SK-N-SH (cell line): ENCODE measurements at places on chromosomes 13 and 19. TPM values are rescaled to one million over a fixed set of nuclear protein-coding genes. Genes with fewer than 3 reads are reported as not detected.
A peak's percentile ranks its signal among the peaks of the same experiment; 100 is the strongest.

DNA sequence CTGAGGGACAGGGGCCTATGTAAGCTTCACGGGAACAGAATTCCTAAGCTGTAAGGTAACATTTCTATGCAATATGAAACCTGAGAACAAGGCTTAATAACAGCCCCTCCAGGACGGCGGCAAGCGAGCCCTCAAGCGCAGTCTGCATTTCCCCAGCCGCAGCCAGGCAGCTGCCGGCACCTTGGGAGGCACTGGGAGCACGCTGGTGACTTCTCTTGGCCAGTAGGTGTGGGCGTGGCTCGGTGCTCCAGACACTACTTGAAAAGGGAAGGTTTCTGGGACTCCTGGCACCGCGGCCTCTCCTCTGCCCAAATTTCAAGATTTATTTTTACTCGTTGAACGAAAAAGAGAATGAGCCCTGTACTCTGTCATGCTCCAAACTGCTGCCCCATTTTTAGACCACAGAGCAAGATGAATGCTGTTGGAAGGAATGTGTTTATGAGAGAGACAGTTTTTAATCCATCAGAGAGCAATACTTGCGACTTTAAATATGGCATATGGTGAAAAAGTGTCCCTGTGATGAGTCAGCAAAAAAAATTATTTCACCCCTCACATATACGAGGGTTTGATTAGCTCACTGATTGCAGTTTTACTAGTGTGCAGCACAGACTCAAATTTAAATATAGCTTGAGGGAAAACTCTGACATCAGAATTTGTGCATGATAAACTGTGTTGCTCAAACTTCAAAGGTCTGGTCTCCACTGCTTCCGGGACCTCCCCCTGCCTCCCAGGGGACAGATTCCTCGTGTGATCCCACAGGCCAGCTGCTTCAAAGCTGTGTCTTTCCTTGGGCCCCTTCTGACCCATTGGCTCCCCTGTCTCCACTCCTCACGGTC lies 81.2 kb downstream of the COL4A2 start:
- no peaks in the 10 kb centered on the region for H3K36me3 ChIP-seq
- peak; percentile 47 for DNase-seq
- H3K4me1 ChIP-seq = peaks cover 27% of the 10 kb centered on the region
- no peak overlapping the region for H3K4me3 ChIP-seq
- H3K27ac ChIP-seq = no peak overlapping the region

- no peaks in the 10 kb centered on the region for H3K4me1 ChIP-seq
- no peak overlapping the region for H3K27ac ChIP-seq
- no peak overlapping the region for H3K4me3 ChIP-seq
- H3K36me3 ChIP-seq = peaks cover 23% of the 10 kb centered on the region; the same call in 1 of the 2 replicates
Observed at GRCh38 chr19:6751189-6751588, 11.7 kb downstream of the TRIP10 start.

DNA sequence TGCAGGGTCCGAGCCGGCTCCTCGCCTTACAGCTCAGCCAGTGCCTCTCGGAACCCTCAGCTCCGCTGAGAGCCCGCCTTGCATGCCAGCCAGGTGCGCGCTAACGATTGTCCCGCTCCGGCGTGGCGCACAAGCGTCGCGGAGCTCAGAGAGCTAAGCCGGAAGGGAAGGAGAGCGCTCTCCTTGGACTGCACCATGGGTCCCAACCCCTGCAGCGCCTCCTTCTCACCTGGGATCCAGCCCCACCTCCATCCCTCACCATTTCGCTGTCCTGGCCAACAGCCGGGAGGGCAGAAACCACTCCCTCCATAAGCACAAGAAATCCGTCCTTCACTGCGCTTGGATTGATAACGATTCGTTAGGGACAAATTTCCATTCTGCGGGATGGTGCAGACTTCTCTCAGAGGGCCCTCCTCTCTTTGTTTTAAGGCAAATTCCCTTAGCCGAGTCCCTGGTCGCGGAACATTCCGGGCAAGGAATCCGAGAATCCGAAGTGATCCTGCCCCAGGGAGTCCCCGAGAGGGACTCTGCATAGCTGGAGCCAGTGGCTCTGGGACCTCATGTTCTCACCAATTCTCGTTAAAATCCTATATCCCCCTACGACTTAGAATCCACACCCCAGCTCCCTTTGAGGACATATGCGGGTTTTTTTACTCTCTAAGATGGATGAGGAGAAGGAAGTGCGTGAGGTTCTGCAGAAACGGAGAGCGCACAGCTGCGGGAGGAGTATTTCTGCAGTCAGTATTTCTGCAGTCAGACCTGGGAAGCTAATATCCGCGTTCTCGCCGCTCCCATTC lies 2.8 kb downstream of the GSX1 start:
- H3K4me3 ChIP-seq = no peak overlapping the region
- H3K27me3 ChIP-seq = peaks cover 95% of the 10 kb centered on the region
- no peaks in the 10 kb centered on the region for H3K36me3 ChIP-seq
- no peak for DNase-seq
- no peaks in the 10 kb centered on the region; the same call in 1 of the 2 replicates for H3K4me1 ChIP-seq

GRCh38 chr19:51422053-51422448 lies 4.6 kb upstream of the SIGLEC10 start:
- H3K27me3 ChIP-seq = peaks cover 24% of the 10 kb centered on the region
- H3K36me3 ChIP-seq = no peaks in the 10 kb centered on the region
- H3K27ac ChIP-seq = no peak overlapping the region
- H3K4me3 ChIP-seq = no peak overlapping the region
- H3K4me1 ChIP-seq = no peaks in the 10 kb centered on the region
- DNase-seq = peak; percentile 91

- peaks cover 2% of the 10 kb centered on the region; the same call in 1 of the 2 replicates for H3K4me1 ChIP-seq
- DNase-seq = peak; percentile 5
- H3K36me3 ChIP-seq = no peaks in the 10 kb centered on the region
- no peak overlapping the region for H3K4me3 ChIP-seq
- H3K27ac ChIP-seq = no peak overlapping the region
Observed at GRCh38 chr13:114147803-114148520, 15.5 kb upstream of the RASA3 start.

GRCh38 chr13:37365496-37365895 lies 233.1 kb downstream of the POSTN start:
- no peak overlapping the region for H3K4me3 ChIP-seq
- H3K4me1 ChIP-seq = 0 out of 2 replicates have a peak, but pooled peaks cover 7% of the 10 kb centered on the region
- no peaks in the 10 kb centered on the region for H3K36me3 ChIP-seq
- no peak for DNase-seq

- H3K27me3 ChIP-seq = no peaks in the 10 kb centered on the region
- DNase-seq = no peak
- peaks cover 7% of the 10 kb centered on the region for H3K4me1 ChIP-seq
- H3K27ac ChIP-seq = no peak overlapping the region
- H3K36me3 ChIP-seq = no peaks in the 10 kb centered on the region
- H3K4me3 ChIP-seq = no peak overlapping the region
Observed at GRCh38 chr13:50914848-50915247, 5.3 kb downstream of the RNASEH2B start.

- no peaks in the 10 kb centered on the region for H3K36me3 ChIP-seq
- no peak for DNase-seq
- H3K27me3 ChIP-seq = no peaks in the 10 kb centered on the region
- no peaks in the 10 kb centered on the region for H3K4me1 ChIP-seq
Observed at GRCh38 chr13:58953638-58954037, 1210.1 kb downstream of the DIAPH3 start.

GRCh38 chr19:49927526-49928264 lies 1.3 kb upstream of the ATF5 start:
- no peaks in the 10 kb centered on the region for H3K27me3 ChIP-seq
- H3K4me3 ChIP-seq = no peak overlapping the region
- peaks cover 7% of the 10 kb centered on the region; the same call in 1 of the 2 replicates for H3K4me1 ChIP-seq
- peaks cover 17% of the 10 kb centered on the region; the same call in 1 of the 2 replicates for H3K36me3 ChIP-seq
- H3K27ac ChIP-seq = no peak overlapping the region

DNA sequence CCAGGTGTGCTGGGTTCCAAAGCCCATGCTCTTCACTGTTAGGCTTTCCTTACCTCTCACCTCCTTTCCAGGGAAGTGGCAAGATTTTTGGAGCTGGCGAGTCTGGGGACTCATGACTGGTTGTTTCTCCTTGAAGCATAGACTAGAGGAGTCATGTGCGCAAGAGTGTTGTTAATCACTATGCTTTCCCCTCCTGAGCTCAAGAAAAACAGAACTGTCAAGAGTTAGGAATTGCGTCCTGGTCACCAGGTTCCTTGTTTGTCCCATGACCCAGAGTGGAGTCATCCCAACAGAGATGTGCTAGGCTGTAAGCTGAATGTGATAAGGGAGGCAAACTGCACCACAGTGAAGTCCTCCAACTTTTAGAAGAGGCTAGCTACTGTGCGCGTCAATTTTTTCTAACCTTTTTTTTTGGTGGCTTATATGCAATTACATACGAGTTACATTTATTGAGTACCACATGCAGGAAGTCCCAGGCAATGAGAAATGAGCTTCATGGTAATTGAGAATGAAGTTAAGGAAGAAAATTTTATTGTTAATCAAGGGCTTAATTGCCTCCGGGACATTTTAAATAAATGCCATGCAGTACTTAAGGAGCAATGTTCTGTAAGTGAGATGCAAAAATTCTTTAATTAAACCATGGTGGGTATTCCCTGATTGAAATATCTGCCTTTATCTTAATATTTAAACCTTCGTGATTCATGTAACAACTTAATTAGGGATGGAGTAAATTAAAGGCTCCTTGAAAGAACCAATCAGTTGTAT lies 233.9 kb downstream of the ZIC5 start:
- H3K27ac ChIP-seq = no peak overlapping the region
- no peak for DNase-seq
- no peaks in the 10 kb centered on the region for H3K36me3 ChIP-seq
- no peaks in the 10 kb centered on the region for H3K27me3 ChIP-seq
- no peaks in the 10 kb centered on the region; the same call in 1 of the 2 replicates for H3K4me1 ChIP-seq

- no peak overlapping the region for H3K27ac ChIP-seq
- H3K36me3 ChIP-seq = peaks cover 75% of the 10 kb centered on the region; the same call in 1 of the 2 replicates
- H3K4me1 ChIP-seq = no peaks in the 10 kb centered on the region
- no peak overlapping the region for H3K4me3 ChIP-seq
- no peak for DNase-seq
- H3K27me3 ChIP-seq = no peaks in the 10 kb centered on the region
Observed at GRCh38 chr19:19502808-19503602, 12.3 kb downstream of the TSSK6 start.

DNA sequence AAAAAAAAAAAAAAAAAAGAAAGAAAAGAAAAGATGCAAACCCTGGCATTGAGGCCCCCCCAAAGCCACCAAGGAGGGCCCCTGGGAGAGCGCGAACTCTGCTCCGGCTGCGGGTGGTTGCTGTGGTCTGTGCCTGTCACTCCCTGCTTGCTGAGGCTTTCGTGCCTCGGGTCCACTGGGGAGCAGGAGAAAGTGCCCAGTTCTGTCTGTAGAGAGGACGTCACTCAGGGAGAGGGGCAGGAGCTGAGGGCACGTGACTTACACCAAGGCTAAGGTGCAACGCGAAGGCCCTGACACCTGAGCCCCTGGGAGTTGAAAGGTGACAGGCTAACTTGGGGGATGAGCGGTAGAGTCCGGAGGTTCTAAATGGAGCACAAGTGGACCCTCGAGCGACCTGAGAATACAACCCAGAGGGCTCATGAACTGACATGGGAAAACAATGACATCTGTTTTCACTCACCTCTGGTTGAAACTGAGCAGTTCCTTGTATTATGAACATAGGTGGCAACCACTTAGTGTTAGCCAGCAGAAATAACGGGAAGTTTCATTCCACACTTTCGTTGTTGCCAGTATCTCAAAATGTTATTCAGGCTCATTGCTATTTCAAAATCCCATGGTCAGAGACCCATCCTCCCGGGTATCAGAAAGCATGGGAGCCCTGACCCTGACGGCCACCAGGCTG lies 69.2 kb upstream of the TM9SF2 start:
- H3K27me3 ChIP-seq = no peaks in the 10 kb centered on the region
- H3K27ac ChIP-seq = no peak overlapping the region
- H3K36me3 ChIP-seq = no peaks in the 10 kb centered on the region
- H3K4me1 ChIP-seq = peaks cover 3% of the 10 kb centered on the region; the same call in 1 of the 2 replicates
- no peak overlapping the region for H3K4me3 ChIP-seq

DNA sequence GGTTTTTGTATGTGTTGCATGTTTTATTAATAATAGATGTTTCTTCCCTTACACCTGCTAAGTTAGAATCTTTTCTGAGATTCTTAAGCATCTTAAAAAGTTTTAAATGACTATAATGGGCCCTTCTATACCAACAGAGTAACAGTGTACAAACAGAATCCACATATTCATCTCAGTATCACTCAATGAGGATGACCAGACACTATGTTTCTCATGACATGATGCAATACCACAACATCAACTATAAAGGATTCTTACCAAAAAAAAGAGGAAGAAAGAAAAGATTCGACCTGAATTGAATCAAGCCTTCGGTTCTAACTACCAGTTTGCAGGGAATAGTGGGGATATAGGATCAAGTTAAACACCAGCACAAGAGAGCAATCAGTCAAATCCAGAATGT lies 56.5 kb downstream of the INTS6 start:
- H3K27ac ChIP-seq = no peak overlapping the region
- H3K4me1 ChIP-seq = peaks cover 6% of the 10 kb centered on the region; the same call in 1 of the 2 replicates
- H3K4me3 ChIP-seq = no peak overlapping the region
- DNase-seq = no peak

GRCh38 chr13:19772306-19772705 lies 10.4 kb downstream of the PSPC1 start:
- no peak overlapping the region for H3K27ac ChIP-seq
- peaks cover 24% of the 10 kb centered on the region for H3K36me3 ChIP-seq
- no peak for DNase-seq
- no peak overlapping the region for H3K4me3 ChIP-seq

DNA sequence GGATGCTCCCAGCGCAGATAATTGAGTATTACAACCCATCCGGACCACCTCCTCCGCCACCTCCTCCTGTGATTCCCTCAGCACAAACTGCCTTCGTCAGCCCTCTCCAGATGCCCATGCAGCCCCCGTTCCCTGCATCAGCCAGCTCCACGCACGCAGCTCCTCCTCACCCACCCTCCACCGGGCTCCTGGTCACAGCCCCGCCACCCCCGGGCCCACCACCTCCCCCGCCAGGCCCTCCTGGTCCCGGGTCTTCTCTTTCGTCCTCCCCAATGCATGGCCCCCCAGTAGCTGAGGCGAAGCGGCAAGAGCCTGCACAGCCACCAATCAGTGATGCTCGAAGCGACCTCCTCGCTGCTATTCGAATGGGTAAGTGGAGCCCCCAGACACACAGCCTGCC lies 78.0 kb downstream of the GPR12 start:
- peaks cover 45% of the 10 kb centered on the region for H3K36me3 ChIP-seq
- no peaks in the 10 kb centered on the region for H3K27me3 ChIP-seq
- no peak overlapping the region for H3K4me3 ChIP-seq
- no peak overlapping the region for H3K27ac ChIP-seq

DNA sequence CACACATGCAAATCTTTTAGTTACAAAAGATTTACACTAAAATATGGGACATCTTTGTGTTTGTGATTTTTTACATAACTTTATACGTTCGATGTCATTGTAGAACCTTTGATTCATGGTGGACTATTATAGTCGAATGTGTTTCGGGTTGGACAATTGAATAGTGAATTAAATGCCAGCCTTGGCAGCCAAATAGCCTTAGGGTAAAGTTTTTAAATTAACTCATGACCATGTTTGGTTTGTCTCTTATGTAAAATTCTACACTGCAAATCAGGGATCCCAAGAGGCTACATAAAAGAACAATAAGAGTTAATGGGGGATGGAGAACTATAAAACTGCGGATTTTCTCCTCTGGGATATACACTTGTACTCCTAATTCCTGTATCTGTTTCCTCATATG lies 1735.6 kb upstream of the SPRY2 start:
- no peaks in the 10 kb centered on the region for H3K36me3 ChIP-seq
- H3K4me3 ChIP-seq = no peak overlapping the region
- no peak overlapping the region for H3K27ac ChIP-seq
- DNase-seq = no peak

The ZNF729 gene
- not detected in 2 replicates for polyA plus RNA-seq

The THAP8 gene
- polyA plus RNA-seq = 6.2 and 6.3 TPM in 2 replicates

The ZNF700 gene
- 3.5 and 4.4 TPM in 2 replicates for polyA plus RNA-seq

The HCST gene
- polyA plus RNA-seq = 0.59 and 0.76 TPM in 2 replicates

The KIR3DL1 gene
- not detected in 2 replicates for polyA plus RNA-seq

The PHLDB3 gene
- polyA plus RNA-seq = 10.9 and 15.6 TPM in 2 replicates

The MATK gene
- not detected in 2 replicates for polyA plus RNA-seq

The ZNF566 gene
- polyA plus RNA-seq = 1.7 and 3.4 TPM in 2 replicates

The OR10H4 gene
- polyA plus RNA-seq = not detected in 2 replicates

The GPR32 gene
- not detected in 2 replicates for polyA plus RNA-seq

The ZNF738 gene
- polyA plus RNA-seq = 8.1 and 12.8 TPM in 2 replicates

The ARHGEF1 gene
- 67.3 and 102 TPM in 2 replicates for polyA plus RNA-seq

The ZNF799 gene
- 0.99 and 1.5 TPM in 2 replicates for polyA plus RNA-seq

The PPP1R37 gene
- polyA plus RNA-seq = 19.3 and 24.4 TPM in 2 replicates
